AG08395 (cell line): ENCODE measurements at places on chromosomes 5 and 9.

DNA sequence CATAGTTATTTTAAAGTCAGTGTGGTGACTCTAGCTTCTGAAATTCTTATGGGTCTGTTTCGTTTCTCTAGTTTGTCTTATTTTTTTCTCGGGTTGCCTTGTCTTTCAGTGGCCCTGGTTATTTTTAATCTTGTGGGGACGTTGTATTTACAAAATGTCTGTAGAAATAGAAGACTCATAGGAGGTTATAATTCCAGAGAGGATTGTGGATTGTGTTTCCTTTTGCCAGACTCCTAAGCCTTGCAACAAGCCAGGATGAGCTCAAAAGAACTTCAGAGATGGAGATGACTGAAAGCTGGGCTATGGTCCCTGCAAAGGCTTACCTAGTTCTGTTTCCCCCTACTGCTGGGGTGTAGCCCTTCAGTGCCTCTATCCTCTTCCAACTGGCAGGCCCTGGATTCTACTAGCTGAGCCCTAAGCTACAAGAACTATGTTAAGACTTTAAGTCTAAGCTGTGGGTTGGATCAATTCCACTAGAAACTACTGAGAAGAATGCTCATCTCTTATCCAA is 32.2 kb upstream of the LECT2 start:
- no peak for DNase-seq

DNA sequence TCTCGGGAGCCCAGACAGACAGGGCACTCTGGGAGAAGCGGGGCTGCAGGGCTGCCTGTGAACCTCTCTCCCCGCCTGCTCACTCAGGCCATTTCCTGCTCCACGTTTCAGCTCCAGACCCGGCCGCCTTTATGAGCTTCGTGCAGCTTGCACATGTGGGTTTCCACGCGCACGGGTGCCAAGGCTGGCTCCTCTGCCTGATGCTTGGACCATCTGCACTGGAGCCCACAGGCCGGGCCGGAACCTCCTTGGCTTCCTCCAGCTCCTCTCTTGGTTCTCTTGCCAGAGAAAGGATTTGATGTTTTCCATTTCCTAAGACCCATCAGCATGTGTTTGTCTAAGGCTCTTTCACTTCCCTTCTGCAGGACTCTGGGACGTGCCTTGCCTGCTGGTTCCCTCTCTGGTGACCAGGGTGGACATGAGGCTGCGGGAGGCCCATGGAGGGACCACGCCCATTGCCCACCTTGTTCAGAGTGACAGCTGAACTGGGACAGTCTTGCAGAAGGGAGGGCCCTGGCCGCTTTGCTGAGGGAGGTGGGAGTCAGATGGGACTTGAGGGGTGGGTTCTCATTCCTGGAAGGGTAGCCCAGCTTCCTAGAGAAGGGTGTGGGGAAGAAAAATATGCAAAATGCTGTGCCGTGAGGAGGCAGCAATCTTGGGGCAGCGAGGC is 23.3 kb upstream of the COL5A1 start:
- DNase-seq: peak; percentile 12

GRCh38 chr5:176806137-176806536 is 4.2 kb upstream of the UNC5A start:
- no peak for DNase-seq

- no peak for DNase-seq
These were observed 52.2 kb downstream of the MTAP start for GRCh38 chr9:21854594-21854993.

GRCh38 chr5:1638658-1639400 is 115.1 kb upstream of the LPCAT1 start:
- no peak for DNase-seq

DNA sequence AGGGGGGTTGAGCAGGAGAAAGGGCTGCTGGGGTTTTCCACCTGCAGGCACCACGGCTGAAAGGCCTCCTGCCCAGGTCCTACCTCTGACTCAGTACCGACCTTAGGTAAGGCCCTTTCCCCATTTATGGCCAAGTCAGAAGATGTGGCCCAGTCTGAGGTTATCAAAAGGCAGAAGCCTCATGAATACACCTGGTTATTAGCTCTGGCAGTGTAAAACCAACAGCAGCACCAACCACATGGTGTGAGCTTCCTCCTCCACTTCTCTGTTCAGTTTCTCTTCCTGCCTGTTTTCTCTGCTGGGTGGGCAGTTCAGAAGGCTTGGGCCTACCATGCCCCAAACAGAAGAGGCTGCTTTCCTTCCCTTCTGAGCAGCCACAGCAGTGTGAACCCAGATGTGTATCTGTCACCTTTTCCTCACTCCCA is 86.9 kb downstream of the UGCG start:
- DNase-seq: no peak

DNA sequence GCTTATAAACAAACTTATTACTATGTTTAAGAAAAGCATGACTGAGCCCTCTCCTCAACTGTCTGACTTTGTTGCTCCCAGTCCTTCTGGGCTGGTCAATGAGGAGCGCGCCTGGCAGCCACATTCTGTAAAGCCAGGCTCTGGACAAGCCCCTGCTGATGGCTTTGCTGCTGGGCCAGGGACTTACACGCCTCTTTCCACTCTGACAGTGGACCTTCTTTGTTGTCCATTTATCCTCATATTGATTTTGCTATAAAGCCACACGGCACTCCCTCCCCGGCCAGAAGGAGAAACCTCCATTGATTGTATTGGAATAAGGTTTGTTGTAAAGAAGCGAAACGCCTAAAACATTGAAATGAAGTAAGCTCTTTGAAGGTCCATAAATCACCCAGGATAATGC is 50.6 kb downstream of the C5orf15 start:
- DNase-seq: no peak

DNA sequence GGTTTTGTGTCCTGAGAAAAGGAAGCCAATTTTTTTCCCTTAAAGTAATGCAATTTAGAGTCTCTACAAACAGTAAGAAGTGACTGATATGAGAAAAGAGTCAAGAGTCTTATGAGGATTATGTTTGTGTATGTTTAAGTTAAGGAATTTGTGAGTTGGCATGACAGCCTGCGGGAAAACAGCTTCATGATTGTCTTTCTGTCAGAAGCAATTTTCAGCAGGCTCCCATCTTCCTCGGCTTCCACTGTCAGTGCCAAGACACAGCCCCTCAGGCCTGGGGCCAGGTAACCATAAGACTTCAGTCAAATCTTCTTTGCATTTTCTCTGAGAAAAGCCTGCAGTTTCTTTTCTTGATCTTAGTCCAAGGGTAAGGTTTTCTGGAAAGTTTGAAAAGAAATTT is 17.0 kb upstream of the SELENOP start:
- no peak for DNase-seq
